ENCODE measurements at places on chromosomes 5 and 9. TPM values are rescaled to one million over a fixed set of nuclear protein-coding genes. Genes with fewer than 3 reads are reported as not detected.

DNA sequence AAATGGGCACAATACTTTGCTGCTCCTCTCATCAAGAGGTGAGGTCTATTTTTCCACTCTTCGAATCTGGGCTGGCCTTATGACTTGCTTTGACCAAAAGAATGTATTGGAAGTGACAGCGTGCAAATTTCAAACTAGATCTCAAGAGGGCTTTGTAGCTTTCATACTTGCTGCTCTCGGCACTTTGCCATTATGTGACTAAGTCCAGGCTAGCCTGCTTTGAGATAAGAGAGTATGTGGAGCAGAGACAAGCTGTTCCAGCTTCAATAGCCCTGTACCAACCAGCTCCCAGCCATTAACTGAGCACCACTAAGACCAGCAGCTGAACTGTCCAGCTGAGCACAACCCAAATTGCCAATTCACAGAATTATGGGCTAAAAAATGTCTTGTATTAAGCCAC is 124.6 kb downstream of the ACER2 start:
- DNase-seq = no peak
- H3K36me3 ChIP-seq = no peaks in the 10 kb centered on the region
- H3K4me1 ChIP-seq = no peaks in the 10 kb centered on the region
- H3K27me3 ChIP-seq = no peaks in the 10 kb centered on the region

GRCh38 chr9:22088717-22089061 is 79.6 kb upstream of the CDKN2B start:
- H3K27ac ChIP-seq = no peak overlapping the region
- no peak overlapping the region for H3K4me3 ChIP-seq
- no peak for DNase-seq

DNA sequence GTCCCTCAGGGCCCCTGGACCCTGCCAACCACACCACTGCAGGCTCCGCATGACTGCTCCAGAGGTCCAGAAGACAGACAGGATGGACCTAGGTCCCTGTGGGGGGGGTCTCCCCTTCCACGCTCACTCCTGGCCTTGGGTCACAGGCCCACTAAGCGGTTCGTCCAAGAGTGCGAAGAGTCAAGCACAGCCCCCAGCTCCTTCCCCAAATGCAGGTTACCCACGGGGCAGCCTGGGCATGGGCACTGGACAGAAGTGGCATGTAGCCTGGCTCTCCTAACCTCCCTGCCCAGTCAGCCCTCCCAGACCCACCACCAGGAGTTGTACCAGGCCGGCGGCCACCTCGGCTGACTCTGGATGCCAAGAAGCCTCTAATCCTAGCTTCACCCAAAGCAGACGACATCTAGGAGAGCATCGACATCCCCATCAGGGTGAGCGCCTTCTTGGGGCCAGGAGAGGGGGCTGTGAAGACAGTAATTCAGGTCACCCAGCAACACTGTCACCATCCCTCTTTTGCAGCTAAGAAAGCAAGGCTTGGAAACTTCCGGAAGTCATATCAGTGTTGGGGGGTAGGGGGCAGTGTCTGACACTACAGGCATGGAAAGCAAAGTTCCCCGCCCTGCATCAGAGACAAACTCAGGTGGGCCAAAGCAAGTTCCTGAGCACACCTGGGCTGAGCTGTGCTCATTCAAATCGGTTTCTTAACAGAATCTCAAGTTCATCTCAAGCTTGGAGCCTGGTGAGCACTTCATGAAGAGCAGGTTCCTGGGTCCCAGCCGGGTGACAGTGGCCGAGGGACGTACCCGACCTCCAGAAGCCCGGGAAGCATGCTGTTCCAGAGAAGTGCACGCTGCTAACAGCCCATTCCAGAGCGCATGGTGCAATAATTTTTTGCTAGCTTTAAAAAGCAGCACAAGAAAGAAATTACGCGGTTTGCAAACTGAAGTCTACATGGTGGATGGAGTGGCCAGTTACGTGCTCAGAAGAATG is 68.7 kb downstream of the SEMA4D start:
- DNase-seq = no peak
- H3K4me3 ChIP-seq = no peak overlapping the region
- peaks cover 16% of the 10 kb centered on the region for H3K36me3 ChIP-seq
- peaks cover 81% of the 10 kb centered on the region for H3K4me1 ChIP-seq

DNA sequence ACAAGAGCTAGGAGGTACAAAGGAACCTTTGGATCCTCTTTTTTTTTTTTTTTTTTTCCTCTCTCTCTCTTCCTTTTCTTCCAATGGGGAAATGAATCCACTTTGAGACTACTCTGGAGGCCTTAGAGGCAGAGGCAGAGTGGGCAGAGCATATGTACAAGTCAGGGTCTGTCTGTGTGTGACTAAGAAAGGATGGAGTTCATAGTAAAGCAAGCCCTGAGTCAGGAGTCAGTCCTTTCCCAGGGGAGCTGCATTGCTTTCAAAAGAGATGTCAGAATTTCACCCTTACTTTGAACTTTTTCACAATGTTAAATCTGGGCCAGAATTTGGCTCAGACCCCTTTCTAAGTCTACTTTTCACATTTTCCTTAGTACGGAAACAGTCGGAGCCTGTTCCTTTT is 792.4 kb upstream of the C9orf72 start:
- no peak overlapping the region for H3K4me3 ChIP-seq
- no peak overlapping the region for H3K27ac ChIP-seq
- H3K36me3 ChIP-seq = no peaks in the 10 kb centered on the region
- no peak for DNase-seq
- no peaks in the 10 kb centered on the region for H3K4me1 ChIP-seq
- no peaks in the 10 kb centered on the region for H3K27me3 ChIP-seq

DNA sequence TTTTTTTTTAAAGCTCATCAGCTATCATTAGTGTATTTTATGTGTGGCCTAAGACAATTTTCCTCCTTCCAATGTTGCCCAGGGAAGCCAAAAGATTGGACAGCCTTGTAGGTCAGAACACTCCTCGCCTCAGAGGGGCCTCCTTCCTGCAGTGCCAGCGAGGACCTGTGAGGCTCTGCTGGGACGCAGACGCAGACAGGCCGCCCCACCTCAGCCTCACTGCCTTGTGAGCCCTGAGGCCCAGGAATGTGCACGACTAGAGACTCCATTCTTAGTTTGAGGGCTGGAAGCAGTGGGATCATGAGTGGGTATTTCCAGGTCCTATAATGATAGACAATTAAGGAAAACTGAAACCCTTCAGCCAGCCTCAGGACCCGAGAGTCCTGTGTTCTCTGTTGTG is 85.4 kb downstream of the PJA2 start:
- H3K4me1 ChIP-seq = no peaks in the 10 kb centered on the region
- no peak for DNase-seq
- H3K36me3 ChIP-seq = no peaks in the 10 kb centered on the region
- no peak overlapping the region for H3K4me3 ChIP-seq
- no peaks in the 10 kb centered on the region for H3K27me3 ChIP-seq

DNA sequence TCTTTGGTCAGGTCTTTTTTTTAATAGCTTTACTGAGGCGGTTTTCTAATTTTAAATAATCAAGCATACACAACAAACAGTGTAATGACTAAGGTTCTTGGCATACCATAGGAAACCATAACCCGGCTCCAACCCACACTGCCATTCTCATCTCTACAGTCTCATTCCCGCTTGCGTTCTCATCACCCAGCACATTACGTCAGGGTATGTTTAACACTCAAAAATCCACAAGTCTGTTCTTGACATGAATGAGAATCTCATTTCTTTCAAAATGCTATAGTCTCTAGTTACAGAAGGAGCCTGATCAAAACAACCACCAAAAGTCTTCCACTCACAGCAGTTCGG is 505 bp downstream of the C5orf34 start:
- peak overlapping the region; percentile 92 for H3K4me3 ChIP-seq
- H3K27ac ChIP-seq = peak overlapping the region; percentile 74
- H3K27me3 ChIP-seq = no peaks in the 10 kb centered on the region
- no peaks in the 10 kb centered on the region for H3K4me1 ChIP-seq

GRCh38 chr5:142959683-142960657 is 189.8 kb downstream of the ARHGAP26 start:
- H3K4me1 ChIP-seq = peaks cover 5% of the 10 kb centered on the region
- H3K36me3 ChIP-seq = no peaks in the 10 kb centered on the region
- H3K4me3 ChIP-seq = no peak overlapping the region
- H3K27ac ChIP-seq = no peak overlapping the region
- no peak for DNase-seq

DNA sequence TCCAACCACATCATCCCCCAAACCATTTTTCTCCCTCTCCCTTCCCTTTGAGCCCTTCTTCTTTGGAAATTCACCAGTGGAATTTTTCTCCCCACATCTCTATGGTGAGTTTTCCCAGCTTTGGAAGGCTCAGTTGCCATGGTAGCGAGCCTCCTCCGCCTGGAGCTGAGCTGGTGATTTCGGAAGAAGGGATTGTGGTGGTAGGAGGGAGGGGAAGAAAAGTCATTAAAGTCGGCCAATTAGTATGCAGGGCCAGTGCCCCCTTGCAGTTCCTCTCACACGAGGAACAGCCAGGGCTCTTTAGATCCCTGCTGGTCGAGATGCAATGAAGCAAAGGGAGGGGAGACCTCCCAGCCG is 322.0 kb downstream of the NTRK2 start:
- no peak overlapping the region for H3K4me3 ChIP-seq
- no peak overlapping the region for H3K27ac ChIP-seq
- no peaks in the 10 kb centered on the region for H3K4me1 ChIP-seq
- no peaks in the 10 kb centered on the region for H3K36me3 ChIP-seq

- H3K27ac ChIP-seq = no peak overlapping the region
- no peaks in the 10 kb centered on the region for H3K27me3 ChIP-seq
- H3K4me1 ChIP-seq = no peaks in the 10 kb centered on the region
- no peaks in the 10 kb centered on the region for H3K36me3 ChIP-seq
- no peak overlapping the region for H3K4me3 ChIP-seq
Observed at GRCh38 chr9:111728617-111729366, 65.9 kb downstream of the SHOC1 start.

DNA sequence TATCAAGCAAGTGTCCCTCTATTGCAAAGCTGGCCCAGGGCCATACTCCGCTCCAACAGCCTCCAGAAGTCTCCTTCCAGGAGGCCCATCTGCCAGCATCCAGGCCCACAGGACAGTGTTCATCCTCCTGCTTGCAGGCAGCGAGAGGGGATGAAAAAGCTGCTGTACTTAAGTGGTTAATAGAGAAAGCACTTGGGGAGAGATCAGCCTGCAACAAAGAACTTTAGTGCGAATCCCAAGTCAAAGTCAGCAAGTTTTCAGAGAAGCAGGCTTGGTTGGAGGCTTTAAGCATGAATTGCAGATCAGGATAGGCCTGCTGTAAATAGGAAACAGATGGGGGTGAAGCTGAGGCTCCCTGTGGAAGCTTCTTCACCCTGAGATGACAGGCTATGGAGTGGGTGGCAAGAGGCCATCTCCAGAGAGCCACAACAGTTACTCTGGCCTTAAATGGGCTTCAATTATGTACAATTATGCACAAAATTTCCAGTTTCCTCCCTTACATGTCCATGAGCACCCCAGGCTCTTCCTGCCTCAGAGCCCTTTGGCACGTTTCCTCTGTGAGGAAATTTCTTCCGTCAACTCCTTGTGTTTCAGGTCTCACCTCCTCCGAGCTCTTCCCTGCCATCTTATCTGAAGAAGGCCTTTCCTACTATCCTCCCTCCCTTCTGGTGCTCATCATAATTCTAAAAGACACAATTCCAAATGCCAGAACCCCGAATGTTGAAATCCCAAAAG is 98.0 kb upstream of the NR3C1 start:
- no peaks in the 10 kb centered on the region for H3K4me1 ChIP-seq
- no peak for DNase-seq
- H3K27me3 ChIP-seq = no peaks in the 10 kb centered on the region
- H3K36me3 ChIP-seq = no peaks in the 10 kb centered on the region
- no peak overlapping the region for H3K27ac ChIP-seq

- H3K27me3 ChIP-seq = no peaks in the 10 kb centered on the region
- no peak overlapping the region for H3K27ac ChIP-seq
- no peaks in the 10 kb centered on the region for H3K4me1 ChIP-seq
- H3K36me3 ChIP-seq = peaks cover 7% of the 10 kb centered on the region
- H3K4me3 ChIP-seq = no peak overlapping the region
Observed at GRCh38 chr9:79641070-79641469, 69.3 kb downstream of the TLE4 start.

GRCh38 chr5:1343931-1344901 is 683 bp downstream of the CLPTM1L start:
- peaks cover 12% of the 10 kb centered on the region for H3K36me3 ChIP-seq
- peaks cover 28% of the 10 kb centered on the region for H3K4me1 ChIP-seq
- H3K4me3 ChIP-seq = peak overlapping the region; percentile 89

DNA sequence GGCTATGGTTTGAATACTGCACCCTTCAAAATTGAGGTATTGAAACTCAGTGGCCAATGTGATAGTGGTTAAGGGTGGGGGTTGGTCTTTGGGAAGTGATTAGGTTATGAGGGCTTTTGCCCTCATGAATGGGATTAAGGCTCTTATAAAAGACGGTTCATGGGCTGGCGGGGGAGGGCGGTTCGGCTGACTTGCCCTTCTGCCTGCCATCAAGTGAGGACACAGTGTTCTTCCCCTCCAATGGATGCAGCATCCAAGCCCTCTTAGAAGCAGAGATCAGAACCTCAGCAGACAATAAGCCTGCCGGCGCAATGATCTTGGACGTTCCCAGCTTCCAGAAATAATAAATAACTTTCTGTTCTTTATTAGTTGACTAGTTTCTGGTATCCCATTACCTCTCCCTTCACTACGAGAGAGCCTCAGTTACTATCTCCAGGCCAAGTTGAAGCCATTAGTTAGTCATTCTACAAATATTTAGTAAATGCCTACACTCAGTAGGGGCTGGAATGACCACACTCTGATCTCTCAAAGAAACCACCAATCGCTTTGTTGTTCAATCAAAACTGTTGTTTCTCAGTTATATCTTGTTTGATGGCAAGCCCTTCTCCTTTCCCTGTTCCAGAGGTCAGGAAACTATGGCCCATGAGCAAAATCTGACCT is 219.3 kb downstream of the TSSK1B start:
- no peak overlapping the region for H3K27ac ChIP-seq
- no peak for DNase-seq
- no peaks in the 10 kb centered on the region for H3K27me3 ChIP-seq
- no peaks in the 10 kb centered on the region for H3K4me1 ChIP-seq
- H3K36me3 ChIP-seq = no peaks in the 10 kb centered on the region

DNA sequence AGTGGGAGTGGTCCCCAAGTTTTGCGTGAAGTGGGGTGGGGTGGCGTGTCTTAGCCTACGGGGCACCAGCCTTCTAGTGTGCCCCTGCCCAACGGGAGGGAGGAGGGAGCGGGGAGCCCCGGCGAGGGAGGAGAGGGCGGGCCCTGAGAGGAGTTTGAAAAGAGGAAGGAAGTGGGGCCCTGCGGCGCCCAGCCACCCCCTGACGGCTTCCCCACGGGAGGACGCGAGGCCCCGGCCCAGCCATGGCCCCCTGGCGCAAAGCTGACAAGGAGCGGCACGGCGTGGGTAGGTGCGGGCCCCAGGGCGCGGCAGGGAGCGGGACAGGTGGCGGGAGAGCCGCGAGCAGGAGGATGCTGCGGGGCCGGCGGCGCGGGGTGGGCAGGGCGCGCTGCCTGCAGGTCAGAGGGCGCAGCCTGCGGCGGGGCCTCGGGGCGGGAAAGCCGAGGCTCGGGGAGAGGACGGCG is at the start of gene DOCK2:
TSS of gene DOCK2 (plus strand) at position 191 of the 464 bp plus-strand sequence. CDS start at position 243, 52 bp downstream.
- H3K27me3 ChIP-seq = no peaks in the 10 kb centered on the region
- peaks cover 12% of the 10 kb centered on the region for H3K4me1 ChIP-seq
- H3K4me3 ChIP-seq = peak within 1 kb of the TSS; percentile 89
- H3K36me3 ChIP-seq = peaks cover 6% of the 10 kb centered on the region

Gene TSLP
- total RNA-seq = not detected

Gene ANKRD33B
- total RNA-seq = 61.6 TPM

Gene STC2
- 3.7 TPM for total RNA-seq

Gene LCP2
- 40.0 TPM for total RNA-seq

Gene IFNE
- not detected for total RNA-seq

Gene PLPP1
- 9.1 TPM for total RNA-seq
